Suppressor macrophage treated with lipopolysaccharide for 1 hour (primary cell): ENCODE measurements at places on chromosomes 12 and 14.

GRCh38 chr12:113329022-113329790 lies 5.7 kb downstream of the SLC8B1 start:
- DNase-seq = no peak

GRCh38 chr14:39488600-39488999 lies 56.4 kb upstream of the FBXO33 start:
- DNase-seq = no peak

DNA sequence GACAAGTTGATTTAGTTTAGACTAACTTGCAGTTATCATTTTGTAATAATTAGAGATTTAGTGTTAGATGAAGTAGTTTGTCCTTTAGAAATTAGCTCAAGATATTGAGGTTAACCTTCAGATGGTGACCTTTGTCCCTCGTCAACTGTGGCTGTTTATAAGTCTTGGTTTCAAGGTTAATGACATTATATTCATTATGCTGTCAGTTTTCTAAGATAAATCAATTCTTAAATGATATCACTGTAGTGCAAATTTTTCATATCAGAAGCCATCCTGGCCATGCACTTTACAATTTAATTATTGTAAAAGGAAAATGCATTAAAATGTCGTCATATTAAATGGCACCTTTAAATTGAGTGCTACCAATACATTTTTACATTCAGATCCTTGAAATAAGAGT lies 19.6 kb upstream of the PPFIA2 start:
- DNase-seq = no peak

GRCh38 chr14:90300611-90301047 lies 31.1 kb downstream of the NRDE2 start:
- DNase-seq = peak; percentile 39

DNA sequence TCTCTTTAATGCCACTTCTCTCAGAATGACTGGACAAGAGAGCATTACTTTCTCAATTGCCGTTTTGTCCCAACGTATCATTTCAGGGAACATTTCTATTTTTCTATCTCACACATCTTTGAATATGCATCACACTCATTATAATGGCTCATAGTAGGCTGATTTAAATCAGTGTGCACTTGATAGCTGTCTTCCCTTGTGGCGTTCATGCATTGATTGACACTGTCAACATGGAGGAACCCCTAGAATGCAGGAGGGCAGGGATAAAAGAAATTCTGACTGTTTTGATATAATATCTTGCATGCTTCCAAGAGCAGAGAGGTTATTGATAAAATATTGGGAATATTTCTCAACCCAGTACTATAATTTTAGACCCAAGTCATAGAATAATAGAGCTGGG lies 1528.9 kb upstream of the FLRT2 start:
- DNase-seq = no peak

DNA sequence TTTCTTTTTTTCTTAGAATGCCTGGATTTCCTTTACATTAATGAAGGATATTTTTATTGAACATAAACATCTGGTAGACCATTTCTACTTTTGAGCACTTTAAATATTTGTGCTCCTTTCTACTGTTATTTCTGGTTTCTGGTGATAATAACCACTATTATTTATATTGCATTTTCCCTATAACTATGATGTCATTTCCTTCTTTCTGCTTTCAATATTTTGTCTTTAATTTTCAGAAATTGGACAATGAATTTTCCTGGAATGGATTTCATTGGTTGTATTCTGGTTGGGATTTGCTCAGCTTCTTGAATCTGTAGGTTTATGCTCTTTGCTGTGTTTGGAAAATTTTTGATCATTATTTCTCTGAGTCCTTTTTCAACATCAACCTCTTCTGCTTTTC lies 5.2 kb upstream of the PRH1 start:
- DNase-seq = no peak

DNA sequence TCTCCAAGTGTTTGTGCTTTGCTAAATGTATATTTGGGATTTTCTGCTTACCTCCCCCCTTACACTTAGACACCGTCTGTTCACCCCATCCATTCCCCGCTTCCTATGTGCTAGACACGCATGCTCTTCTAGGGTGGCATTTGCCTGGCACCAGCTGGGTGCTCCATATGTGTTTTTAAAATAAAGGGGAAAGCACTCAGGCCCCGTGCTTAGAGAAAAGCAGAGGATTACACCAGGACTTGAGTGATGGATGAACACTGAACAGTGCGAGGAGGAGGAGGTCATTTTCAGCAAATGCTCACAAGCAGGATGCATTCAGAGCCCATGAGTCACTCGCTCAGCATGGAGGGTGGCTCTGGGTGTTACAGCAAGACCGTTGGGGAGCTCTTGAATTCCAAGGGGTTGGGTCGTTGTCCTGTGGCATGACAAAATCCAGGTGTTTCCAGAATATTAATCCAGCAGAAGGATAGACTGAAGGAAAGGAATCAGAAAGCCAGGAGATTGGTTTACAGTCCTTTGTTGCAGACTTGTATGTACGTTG lies 2.9 kb upstream of the BDKRB1 start:
- no peak for DNase-seq
